ENCODE measurements at places on chromosomes 2 and 18.

- DNase-seq = no peak
These were observed 31.8 kb downstream of the MBD5 start for GRCh38 chr2:148052687-148053086.

DNA sequence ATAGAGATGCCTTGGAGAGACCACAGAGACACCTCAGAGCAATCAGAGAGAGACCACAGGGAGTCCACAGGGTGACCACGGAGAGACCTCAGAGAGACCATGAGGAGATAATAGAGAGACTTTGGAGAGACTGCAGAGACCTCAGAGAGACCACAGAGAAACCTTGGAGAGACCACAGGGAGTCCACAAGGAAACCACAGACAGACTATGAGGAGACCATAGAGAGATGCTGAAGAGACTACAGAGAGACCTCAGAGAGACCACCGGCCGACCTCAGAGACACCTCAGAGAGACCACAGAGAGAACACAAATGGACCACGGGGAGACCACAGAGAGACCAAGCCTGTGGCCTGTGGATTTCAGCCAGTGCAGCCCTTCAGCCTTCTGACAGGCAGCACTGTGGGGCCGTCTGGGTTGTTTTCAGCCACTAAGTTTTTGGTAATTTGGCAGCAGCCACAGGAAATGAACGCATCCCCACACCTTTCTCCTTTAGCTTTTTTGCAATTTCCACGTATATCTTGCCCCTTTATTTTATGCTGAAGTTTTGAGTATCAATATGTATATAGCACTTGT lies 11.4 kb upstream of the TMEM18 start:
- no peak for DNase-seq

- no peak for DNase-seq
These were observed 7.1 kb downstream of the ZNF532 start for GRCh38 chr18:58871514-58872420.

DNA sequence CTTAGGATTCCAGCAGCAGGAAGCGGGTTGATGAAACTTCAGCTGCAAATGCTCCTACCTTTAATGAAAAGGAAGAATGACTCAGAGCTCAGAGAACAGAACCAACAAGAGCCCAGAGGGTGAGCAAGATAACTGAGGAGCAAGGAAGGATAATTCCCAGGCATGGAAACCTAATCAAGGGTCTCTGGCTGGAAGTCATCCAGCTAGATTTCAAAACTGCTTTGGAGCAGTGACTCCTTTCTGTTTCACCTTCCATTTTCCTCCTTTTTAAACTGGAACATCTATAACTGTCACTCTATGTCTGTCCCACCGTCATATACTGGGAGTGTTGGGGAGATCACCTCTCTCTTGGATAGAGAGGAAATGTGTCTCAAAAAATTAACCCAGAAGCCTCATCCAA lies 148.4 kb upstream of the RAB6C start:
- no peak for DNase-seq

DNA sequence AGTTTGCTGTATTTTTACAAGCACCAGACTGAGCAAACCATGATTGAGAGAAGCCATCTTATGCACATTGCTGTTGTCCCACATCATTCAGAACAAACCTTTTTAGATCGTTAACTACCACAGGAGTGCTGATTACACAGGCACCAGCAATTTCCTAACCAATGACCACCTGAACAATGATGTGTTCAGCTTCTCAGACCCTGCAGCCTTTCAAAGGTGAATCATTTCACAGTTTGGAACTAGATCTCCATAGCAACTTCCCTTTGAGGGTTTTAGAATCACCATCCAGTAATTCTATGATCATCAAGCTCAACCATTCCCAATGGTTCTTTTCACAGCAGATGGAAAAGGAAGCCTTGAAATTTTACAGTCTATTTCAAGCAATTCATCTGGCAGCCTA lies 71.4 kb downstream of the OLA1 start:
- no peak for DNase-seq

DNA sequence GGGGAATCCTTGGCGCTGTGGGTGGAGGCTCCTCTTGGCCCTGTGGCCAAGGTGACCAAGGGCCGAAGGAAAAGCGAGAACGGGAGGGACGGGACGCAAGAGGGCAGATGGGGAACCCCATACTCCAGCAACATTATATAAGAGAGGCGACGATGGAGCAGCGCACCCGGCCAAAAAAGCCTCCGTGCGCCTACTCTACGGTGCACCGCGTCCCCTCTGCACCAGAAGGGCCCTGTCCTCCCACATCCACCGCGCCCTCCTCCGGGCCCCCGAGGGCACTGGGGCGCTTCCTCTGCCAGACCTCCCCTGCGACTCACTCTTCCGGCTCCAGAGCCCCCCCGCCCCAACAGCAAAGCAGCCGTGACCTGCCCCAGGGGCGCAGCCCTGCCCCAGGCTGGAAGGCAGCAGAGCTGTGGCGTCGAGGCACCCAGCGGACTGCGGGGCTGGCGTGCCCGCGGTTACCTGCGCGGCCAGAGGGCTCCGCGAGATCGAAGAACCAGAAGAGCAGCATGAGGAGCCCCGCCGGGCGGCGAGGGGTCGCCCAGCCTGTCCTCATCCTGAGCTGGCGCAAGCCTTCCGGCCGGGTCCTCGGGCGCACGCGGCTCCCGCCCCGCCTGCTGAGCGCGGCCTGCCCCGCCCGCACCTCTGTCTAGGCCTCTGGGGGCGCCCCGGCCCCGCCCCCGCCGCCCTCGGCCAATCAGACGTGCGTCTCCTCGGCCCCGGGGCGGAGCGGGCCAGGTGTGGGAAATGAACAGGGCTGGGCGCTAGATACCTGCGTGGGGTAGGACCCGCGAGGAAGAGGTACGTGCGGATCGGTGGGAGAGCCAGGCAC lies 106.3 kb upstream of the CD302 start:
- DNase-seq = peak; percentile 75

- no peak for DNase-seq
These were observed 2.3 kb downstream of the ARL4C start for GRCh38 chr2:234494361-234495250.

- no peak for DNase-seq
These were observed 74.5 kb downstream of the SPRED2 start for GRCh38 chr2:65357959-65358294.

DNA sequence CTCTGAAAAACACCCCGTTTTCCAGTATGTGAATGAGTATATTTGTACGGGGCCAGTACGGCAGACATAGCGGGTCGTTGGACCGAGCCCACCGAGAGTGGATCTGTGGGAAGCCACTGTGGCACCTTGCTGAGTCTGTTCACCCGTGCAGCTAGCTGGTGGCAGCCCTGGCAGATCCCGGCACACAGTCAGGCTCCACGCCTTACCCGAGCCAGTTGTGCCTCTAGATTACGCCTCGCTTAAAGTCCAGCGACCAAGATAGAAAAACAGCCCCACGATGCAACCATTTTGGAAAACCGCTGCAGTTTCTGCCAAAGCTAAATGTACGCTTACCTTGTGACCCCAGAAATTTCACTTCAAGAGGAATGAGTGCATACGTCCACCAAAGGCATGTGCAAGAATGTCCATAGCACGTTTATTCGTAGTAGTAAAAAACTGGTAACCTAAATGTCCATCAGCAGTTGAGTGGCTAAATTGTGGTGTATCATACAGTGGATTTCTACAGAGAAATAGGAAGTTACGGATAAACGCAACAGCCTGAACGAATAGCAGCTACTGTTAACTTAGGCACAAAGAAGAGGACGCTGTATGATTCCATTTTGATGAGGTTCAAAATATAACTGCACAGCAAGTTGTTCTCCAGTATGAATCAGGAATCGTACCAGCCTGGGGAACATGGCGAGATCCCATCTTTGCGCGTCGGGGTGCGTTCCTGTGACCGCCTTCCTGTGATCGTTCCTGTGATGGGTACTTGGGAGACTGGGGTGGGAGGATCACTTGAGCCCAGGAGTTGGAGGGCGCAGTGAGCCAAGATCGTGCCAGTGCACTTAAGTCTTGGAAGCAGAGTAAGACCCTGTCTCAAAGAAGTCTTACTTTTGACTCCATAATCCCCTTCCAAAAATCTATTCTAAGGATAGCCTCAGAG lies 688 bp upstream of the WDR33 start:
- DNase-seq = no peak

DNA sequence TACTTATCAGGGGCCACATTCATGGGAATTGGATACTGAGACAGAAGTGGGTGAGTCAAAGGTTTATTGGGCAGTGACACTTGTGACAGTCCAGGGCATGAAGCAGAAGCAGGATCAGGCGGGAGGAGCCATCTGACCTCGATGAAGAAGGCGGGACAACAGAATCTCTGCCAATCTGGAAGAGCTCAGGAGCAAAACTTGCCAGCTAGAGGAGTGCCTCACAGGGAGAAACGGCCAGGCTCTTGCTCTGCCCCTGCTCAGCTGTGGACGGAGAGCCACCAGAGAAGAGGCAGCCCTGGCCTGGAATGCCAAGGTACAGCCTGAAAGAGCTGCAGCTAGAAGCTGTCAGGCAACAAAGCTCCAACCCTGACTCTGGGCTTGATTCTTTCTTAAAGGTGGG lies 16.9 kb downstream of the DAW1 start:
- no peak for DNase-seq

DNA sequence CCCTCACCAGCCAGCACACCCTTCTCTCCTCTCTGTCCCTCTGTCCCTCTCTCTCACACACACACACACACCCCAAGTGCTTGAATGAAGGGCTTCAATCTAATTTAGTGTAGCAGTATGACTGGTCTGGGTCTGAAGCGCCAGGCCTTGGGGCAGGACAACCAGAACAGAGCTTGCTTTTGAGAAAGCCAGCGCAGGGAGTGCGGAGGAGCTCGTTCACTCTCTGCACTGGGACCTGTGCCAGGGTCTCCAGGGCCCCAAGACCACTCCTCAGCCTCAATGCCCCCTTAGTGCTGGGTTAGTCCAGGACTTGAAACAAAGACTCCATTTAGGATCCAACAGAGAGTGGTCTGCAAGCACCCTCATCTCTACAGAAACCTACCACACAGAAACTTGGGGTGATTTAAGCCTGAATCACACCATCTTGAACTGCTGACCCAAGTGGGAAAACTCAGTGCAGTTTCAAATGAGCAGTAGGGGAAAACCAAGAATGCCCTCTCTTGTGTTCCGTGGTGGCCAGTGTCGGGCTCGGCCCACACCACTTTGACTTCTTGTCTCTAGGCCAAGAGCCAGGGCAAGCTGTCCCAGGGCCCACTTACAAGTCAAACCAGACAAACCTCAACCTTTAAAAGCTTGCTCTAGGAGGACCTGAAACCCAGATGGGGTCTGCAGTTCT lies 66.6 kb upstream of the WIPF1 start:
- no peak for DNase-seq

- no peak for DNase-seq
These were observed 444.5 kb upstream of the SLC8A1 start for GRCh38 chr2:40896358-40896757.

DNA sequence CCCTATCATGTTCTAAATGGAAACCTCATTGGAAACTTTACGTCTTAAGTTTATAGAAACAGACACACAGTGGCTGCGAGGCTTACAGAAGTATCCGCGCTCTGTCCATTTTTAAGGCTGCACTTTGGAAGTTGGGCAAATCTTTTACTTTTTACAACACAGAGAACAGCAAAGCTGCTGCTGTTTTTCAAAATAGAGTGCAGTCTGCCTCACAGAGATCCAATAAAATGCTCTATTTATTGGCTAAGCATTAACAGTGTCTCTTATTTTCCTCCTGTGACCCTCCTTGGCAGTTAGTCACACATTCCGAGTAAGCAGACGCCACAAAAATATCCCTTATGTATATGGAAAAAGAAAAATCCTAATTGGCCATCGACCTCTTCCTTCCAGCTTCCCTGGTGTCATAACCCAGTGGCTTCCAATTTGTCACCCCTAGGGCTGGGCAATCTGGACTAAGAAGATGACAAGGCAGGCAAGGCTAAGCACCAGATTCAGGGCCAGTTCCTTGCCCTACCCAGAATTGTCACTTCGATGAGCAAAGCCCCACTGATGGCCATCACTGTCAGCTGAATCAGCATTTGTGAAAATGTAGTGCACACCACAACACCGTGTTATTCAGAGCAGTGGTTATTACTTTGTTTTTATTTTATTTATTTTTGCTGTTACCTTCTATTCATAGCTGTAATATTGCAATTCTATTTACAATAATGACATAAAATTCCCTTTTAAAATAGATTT lies 47.7 kb upstream of the MEIS1 start:
- no peak for DNase-seq

DNA sequence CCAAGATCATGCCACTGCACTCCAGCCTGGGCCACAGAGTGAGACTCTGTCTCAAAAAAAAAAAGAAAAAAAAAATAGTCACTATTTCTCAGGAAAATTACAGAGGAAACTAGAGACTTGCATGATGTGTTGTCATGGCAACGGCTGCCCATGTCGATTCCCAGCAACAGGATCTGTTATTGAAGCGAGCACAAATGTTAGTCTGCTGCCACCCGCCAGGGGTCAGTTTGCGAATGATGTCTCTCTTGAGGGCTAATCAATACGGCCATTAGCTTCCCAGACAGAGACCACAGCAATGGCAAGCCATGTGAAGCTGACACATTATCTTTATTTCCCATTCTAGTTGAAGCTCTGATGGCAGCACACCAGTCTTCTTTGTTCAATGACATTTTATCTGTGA lies 32.4 kb upstream of the ACYP2 start:
- DNase-seq = no peak

GRCh38 chr2:74221091-74221490 lies 22.7 kb downstream of the MTHFD2 start:
- DNase-seq = no peak

GRCh38 chr18:77061946-77062517 lies 70.6 kb downstream of the MBP start:
- no peak for DNase-seq

GRCh38 chr2:42114091-42114490 lies 55.1 kb upstream of the EML4 start:
- DNase-seq = no peak

- DNase-seq = no peak
These were observed 29.8 kb upstream of the KDM3A start for GRCh38 chr2:86411396-86411795.

- no peak for DNase-seq
These were observed 4.7 kb upstream of the ESCO1 start for GRCh38 chr18:21605213-21605612.

- no peak for DNase-seq
These were observed 359.9 kb downstream of the ARHGAP15 start for GRCh38 chr2:143489145-143489544.

DNA sequence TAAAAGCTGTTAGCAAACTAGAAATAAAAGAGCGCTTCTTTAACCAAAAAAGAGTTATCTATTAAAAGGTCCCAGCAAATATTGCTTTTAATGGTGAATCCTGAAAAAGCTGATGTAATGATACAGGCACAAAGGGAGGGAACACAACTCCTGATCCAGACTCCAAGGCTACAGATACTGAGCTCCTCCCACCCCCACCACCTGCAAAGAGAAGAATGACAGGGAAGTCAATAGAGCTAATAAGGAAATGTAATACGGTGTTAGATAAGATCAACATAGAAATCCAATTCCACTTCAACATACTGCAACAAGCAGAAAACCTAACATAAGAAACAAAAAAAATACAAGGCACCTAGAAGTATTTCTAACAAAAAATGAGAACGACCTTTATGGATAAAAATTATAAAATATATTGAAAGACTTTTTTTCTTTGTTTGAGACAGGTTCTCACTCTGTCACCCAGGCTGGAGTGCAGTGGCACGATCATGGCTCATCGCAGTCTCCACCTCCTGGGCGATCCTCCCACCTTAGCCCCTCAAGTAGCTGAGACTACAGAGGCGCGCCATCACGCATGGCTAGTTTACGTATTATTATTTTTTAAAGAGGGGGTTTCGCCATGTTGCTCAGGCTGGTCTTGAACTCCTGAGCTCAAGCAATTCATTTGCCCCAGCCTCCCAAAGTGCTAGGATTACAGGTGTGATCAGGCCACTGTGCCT lies 192.2 kb downstream of the HDAC4 start:
- no peak for DNase-seq

GRCh38 chr2:81412681-81413080 lies 1108.1 kb upstream of the LRRTM1 start:
- no peak for DNase-seq
